ENCODE measurements at places on chromosomes 1 and 21. TPM values are rescaled to one million over a fixed set of nuclear protein-coding genes. Genes with fewer than 3 reads are reported as not detected.

Gene KLF17
- not detected for total RNA-seq

DNA sequence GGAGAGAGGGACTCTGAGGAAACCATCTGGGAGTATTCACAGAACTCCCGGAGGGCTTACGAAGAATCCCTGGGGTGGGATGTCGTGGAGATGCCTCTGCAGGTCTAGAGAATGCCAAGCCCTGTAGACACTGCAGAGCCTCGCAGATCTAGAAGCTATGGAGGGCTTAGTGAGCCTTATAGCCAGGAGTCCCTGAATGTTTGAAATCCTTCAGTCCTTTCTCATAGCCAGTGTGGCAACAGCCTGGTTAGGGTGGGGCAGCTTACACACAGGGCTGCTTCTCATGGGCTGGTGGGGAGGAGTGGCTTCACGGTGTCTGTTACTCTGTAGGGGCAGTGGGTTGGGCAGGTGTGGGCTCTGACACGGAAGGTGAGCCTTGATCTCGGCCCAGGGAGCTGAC, 44.2 kb upstream of the KDM4A start:
- no peak for DNase-seq

GRCh38 chr1:6348511-6349191, 44.9 kb downstream of the ACOT7 start:
- no peak for DNase-seq

DNA sequence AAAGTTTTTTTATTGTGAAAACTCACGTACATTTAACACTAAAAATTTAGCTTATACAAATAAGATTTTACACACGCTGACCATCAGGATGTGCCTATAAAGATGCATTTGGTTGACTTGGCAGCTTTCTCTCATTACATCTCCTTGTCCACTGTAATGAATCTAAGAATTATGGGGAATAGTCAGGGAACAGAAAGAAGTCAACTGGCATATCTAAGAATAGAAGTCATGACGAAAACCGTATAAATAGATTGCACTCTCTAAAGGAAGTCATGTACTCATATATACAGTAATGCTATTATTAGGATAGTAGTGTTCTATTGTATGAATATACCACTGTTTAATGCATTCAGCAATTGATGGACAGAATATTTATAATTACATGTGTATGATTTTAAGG, 575.8 kb upstream of the B3GALT2 start:
- no peak for DNase-seq

GRCh38 chr1:185598332-185598731, 135.9 kb upstream of the HMCN1 start:
- DNase-seq: no peak

Gene CFAP107
- not detected for total RNA-seq

GRCh38 chr1:161226320-161226711, 456 bp downstream of the TOMM40L start:
- DNase-seq: no peak

Gene CAMSAP2
- 37.4 TPM for total RNA-seq

Gene LRRC71
- not detected for total RNA-seq

Gene RAB3B
- not detected for total RNA-seq

DNA sequence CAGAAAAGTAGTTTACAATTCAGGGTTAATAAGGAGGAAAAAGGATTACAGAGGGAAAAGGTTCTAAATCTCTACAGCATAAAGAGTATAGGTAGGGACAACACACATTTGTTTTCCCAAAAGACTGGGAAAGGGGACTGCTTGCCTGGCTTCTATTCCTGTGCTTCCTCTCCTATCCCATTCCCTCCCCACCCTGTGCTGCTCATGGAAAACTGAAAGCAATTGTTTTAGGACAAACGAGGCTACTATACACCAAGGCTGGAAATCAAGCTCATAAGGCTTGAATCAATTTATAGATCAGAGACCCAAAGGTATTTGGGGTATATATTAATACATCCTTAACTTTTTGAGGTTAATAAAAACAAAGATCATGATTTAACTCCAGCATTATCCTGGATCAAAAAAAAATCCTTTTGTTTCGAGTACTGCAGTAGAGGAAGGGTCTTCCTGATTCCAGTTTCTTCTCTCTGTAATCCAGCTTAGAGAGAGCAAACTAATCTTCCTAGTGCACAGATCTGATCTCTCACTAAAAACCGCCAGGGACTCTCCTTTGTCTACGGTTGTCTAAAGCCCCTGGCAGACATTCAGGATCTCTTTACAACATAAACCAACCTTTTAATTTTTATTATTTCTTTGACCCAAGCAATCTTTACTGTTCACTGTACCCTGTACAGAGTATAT, 37.4 kb upstream of the A3GALT2 start:
- DNase-seq: no peak

Gene CD5L
- total RNA-seq: 2.5 TPM

DNA sequence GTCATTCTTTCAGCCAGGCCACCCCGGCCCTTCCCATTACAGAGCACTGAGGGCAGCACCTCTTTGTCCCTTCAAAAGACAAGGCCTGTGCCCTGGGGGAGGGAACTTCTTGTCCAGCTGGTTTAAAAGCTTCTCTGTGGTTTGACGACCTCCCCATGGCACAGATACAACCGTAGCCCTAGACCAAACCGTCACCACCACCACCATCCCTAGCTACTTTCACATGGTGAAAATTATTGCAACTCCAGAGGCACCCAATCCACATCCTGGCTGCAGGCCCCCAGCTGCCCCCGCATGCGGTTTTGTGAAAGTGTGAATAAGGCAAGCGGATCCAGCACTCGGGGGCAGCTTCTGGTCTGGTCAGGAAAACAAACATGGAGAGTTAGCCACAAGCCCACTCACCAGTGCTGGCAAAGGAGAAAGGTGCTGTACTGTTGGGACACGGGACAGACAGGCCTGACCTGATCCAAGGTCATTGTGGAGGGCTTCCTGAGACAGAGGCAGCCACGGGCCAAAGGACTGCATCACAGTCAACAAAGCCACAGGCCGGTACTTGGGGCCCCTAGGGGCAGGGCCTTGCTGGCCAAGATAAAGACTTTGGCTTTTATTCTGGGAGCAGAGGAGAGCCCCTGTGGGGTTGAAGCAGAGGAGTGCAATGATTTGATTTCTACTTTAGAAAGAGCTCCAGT, 31.2 kb downstream of the CDCA8 start:
- DNase-seq: no peak

DNA sequence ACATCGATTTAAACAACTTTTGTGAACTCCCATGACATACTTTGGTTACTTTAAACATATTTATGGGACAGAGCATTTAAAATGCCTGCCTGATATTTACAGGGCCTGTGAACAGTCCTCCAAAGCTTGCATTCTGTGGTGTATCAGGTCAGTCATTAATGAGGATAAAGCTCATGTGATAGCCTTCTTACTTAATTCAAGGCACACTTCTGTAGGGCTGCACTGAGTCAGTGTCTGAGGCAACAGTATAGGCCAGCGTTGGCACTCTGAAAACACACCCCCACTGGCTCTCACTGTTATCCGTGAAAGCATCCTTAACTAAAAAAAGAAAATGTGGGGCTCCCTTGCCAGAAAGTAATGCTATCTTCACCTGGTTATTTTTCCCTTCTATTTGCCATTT, 200.0 kb downstream of the NFIA start:
- no peak for DNase-seq

DNA sequence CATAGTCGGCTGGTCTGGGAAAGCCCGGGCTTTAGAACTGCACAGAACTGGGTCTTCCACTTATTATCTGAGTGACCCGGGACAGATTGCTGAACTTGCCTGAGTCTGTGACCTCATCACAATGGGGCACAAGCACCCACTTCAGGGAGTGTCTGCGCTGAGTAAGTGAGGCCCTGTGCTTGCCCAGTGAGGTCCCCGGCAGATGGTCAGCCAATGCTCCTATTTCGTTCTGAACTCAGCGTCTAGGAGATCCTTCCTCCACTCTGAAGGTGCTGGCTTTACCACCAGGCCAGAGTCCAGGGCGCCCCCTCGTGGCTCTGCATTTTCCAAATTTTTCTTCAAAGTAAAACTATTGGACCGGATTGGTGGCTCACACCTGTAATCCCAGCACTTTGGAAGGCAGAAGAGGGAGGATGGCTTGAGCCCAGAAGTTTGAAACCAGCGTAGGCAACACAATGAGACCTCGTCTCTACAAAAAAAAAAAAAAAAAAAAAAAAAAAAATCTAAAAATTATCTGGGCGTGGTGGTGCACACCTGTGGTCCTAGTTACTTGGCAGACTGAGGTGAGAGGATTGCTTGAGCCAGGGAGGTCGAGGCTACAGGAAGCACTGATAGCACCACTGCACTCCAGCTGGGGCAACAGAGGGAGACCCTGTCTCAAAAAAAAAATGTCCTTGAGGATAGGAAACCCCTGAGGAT, 61.7 kb downstream of the FCRL5 start:
- DNase-seq: no peak

- DNase-seq: no peak
Measured at GRCh38 chr21:29462479-29462878, 163.8 kb downstream of the BACH1 start.

Gene ATP1A2
- total RNA-seq: 209 TPM

Measured in Right ventricle myocardium inferior (tissue), 1 donor.